AG10803 (cell line): ENCODE measurements at places on chromosomes 6 and 20.

DNA sequence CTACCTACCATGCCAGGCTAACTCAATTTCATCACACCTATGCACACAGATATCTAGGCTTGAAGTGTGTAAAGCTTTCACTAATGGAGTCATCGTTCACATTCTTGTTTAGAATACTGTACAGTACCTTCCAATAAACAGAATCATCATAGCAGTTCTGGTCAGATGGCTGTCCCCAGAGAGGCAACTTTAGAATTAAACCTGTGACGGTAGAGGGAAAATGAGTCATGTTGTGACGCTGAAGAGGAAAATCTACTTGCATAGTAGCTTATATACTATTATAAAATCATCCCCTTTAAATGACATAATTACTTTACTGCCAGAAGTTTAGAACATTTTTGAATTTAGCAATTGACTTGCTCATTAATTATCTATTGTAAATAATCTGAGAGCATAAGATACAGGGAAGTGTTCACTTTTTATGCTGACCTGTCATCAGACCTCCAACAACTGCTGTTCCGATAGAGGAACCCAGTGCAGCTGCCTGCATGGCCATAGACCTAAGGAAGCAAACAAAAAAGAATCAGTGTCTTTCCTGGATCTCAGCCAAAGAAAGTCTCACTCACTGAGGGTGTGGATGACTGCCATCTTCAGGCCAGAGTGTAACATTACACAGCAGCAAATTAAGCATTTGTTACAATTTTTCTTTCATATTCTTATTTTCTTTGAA lies 29.8 kb downstream of the RHAG start:
- DNase-seq = peak; percentile 81

DNA sequence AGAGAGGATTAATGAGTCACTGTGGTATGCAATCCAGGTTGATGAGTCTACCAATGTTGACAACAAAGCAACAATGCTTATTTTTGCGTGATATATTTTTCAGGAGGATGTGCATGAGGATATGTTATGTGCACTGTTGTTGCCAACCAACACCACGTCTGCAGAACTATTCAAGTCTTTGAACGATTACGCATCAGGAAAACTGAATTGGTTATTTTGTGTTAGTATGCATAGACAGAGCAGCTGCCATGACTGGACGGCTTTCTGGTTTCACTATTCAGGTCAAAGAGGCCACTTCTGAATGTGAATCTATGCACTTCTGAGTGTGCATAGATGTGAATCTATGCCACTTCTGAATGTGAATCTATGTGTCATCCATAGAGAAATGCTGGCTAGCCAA lies 134.0 kb upstream of the GRIK2 start:
- DNase-seq = no peak

DNA sequence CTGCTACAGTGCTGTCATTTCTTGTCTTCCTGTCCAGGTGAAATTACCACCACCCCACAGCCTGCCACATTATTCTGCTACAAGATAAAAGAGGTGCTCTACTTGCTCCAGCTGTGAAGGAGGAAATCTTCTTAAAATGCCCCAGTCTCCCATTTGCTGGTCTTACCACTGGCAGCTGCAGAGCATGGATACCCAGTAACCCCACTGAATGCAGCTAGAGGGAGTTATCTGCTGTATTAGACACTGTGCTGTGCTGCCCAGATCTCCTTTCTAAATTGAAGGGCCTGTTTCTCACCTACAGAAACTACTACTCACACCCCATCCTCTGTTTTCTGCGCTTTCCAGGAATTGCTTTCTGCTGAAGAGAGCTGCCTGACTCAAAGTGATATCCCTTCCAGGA lies 517.8 kb downstream of the PKHD1 start:
- no peak for DNase-seq

- DNase-seq = peak; percentile 54
Observed at GRCh38 chr6:49849213-49849907, 17.0 kb downstream of the CRISP1 start.

DNA sequence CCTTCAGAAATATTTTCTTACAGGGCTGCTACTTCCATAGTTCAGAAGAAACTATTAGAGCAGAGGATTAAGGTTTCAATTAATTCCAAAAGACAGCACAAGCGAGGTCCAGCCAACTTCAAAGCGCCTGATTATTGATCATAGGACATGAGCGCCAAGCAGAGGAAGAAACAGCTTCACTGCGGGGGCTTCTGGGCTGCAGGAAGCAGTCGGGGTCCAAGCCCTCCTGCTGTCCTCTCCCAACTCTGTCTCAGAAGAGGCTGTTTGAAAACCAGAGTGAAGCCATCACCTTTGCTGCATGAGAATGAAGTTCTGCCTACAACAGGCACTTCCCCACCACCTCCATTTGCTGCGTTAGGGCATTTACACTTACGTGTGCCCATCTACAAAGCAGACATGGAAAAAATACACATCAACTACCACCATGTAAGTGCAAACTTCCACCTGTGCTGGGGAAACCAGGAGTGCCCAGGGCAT lies 23.9 kb downstream of the SUMO4 start:
- DNase-seq = no peak

- no peak for DNase-seq
Observed at GRCh38 chr20:14877301-14878028, 540.1 kb upstream of the FLRT3 start.

- no peak for DNase-seq
Observed at GRCh38 chr20:5714261-5715041, 35.8 kb upstream of the SHLD1 start.

- peak; percentile 11 for DNase-seq
Observed at GRCh38 chr20:17161673-17162481, 65.0 kb upstream of the PCSK2 start.

DNA sequence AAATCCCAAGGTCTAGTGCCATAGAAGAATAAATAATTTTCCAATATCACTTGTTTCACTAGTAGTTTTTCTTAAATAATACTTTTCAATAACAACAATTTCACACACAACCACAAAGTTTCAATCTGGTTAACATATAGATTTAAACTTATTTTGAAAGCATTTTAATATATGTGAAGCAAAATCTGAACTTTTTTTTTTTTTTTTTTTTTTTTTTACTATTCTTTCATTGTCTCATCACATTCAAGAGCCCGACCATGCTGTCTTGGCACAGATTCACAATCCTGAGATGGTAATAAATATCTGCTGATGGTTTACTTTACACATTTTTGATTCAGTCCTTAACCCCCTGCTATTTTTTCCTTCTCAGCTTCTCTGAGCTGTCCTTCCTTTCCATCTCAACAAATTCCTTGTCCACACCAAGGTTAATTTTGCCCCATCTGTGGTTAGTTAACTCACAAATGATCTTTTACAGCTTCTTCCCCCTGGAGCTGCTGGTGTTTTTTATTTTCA lies 262.8 kb downstream of the TMEM242 start:
- DNase-seq = peak; percentile 47

DNA sequence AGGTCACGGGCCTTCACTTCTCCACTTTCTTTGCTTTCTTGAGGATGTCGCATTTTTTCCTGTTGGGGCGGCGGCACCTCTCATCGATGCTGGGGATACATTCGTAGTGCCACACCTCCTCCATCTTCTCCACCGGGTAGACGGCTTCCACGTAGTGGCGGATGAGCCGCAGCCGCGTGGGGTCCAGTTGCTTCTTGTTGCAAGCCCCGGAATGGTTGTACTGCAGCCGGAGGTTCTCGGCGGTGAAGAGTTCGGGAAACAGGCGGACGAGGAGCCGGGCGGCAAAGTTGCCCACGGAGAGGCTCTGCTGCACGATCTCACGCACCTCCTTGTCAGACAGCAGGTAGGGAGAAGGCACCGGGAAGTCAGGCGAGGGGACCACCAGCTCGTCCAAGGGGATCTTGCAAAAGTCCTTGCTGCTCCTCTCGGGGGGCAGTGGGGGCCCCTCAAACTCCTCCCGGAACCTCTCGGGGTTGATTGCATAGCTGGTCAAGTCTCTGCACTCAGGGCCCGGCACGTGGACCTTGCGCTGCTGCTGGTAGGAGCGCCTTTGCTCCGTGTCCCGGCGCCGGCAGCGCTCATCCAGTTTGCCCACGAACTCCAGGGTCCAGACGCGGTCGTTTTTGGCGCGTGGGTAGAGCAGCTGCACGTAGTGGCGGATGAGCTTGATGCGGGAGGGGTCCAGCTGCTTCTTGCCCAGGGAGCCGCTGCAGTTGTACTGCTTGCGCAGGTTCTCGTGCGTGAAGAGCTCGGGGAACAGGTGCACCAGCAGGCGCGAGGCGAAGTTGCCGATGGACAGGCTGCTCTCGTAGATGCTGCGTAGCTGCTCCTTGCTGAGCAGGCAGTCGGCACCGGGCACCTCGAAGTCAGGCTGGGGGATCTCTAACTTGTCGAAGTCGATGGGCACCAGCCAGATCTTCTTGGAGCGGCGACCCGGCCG lies 41.0 kb downstream of the MTRES1 start:
- DNase-seq = no peak

DNA sequence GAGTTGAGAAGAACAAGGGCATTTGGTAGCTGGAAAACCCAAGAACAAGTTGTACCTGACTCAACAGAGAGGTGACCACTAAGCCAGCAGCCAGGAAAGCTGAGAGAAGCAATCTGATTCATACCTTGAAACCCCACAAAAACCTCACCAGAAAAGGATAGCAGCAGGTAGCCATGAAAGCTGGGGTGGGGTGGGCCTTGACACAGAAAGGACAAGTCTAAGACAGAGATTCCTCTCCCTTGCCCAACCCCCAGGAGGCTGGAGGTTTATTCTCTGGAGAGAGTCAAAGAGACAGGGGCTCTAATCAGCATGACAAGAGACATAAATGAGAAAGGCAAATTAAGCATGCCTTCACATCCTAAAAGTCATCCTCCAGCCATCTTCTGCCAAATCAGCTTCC lies 151.7 kb upstream of the DST start:
- no peak for DNase-seq

- no peak for DNase-seq
Observed at GRCh38 chr20:10642856-10643559, 30.8 kb downstream of the JAG1 start.

GRCh38 chr6:139627091-139627490 lies 252.6 kb upstream of the CITED2 start:
- DNase-seq = no peak

DNA sequence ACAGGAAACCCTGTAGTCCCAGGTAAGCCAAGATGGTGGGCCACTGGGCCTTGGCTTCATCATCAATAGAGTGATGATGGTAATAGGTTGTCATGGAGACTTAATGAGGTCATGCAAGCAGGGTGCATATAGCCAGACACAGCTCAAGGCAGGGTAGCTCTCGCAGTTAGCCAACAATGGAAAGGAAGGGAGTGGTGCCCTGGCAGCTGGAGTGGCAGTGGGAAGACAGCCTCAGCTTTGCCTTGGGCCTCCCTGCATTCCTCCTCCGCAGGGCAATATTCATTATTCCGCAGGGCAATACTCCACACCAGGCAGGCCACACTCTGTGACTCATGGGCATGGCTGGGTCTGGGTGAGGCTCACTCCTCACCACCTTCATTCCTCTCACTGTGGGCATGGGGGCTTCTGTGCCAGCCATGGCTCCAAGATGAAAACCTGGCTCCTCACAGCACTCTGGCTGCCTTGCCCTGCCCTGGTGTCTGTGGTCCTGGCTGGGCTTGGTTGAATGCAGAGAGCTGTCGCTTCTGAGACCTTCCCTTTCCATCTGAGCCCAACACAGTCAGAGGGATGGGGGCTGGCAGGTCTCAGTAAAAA lies 163.1 kb upstream of the PMEPA1 start:
- no peak for DNase-seq

DNA sequence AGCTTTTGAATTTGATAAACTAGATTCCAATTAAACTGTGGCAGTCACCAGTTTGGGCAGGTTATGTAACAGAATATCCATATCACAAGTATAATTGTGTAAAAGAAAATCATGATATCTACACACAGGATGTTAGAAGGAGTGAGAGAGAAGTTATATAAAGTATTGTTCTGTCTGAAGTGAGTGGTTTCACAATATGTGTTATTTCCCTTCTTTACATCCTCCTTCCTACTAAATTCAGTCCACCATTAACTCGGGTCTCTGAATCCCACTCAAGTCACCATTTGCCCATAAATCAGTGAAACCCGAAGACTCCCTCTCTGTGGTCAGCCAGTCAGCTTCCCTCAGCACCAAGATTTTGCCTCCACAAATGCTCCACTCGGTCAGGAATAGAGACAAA lies 796 bp downstream of the HLA-DQB1 start:
- no peak for DNase-seq

DNA sequence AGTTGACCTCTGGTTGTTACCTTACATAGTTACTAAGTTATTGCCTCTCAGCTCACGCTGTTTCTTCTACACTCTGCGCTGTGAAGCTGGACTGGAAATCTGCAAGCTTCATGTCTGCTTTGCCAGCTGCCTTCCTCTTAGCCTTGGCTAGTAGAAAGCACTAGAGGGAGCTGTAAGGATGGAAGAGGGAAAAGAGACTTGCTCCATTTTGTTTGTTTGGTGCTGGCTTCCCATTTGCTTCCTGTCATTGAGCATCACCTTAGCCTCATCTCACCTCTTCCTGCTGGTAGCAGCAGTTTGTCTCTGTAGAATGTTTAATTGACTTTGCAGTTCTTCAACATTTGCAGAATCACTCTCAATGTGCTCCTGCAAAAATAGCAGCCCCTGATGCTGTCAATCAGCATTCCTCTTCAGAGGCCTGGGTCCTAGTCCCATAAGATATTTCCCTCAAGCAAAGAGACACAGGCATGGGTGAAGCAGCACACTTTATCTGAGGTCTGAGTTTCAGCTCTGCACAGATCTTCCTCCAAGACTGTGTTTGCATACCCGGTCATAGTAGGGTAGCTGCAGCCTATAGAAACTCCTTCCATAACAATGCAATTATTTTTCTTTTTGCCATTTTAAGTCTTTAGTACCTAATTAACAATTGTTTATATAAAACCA lies 302.2 kb upstream of the EPHA7 start:
- no peak for DNase-seq

- no peak for DNase-seq
Observed at GRCh38 chr20:24746351-24746685, 202.8 kb upstream of the CST7 start.

GRCh38 chr20:49872056-49872455 lies 43.3 kb downstream of the SPATA2 start:
- no peak for DNase-seq

DNA sequence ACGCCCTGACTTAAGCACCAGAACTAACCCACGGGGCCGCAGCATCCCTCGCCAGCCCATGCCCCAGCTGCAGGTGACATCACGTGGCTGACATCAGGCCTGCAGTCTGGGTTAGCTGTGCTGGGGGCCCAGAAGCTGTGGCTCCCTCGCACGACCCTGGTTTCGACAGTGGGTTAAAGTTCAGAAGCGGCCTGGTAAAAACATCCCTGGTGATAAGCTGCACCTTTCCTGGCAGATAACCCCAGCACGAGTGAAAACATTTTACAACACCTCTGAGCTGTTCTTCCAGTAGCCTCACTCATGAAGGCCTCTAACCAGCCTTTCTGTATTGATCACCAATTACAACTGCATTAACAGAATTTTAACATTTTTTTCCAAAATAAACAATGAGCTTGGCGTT lies 136.4 kb upstream of the RREB1 start:
- DNase-seq = no peak

- DNase-seq = no peak
Observed at GRCh38 chr6:162580619-162581018, 146.9 kb downstream of the PRKN start.

GRCh38 chr6:25280344-25281074 lies 1.3 kb downstream of the CARMIL1 start:
- DNase-seq = no peak

GRCh38 chr6:126180585-126180984 lies 159.3 kb upstream of the CENPW start:
- peak; percentile 70 for DNase-seq

GRCh38 chr20:17357238-17357637 lies 130.4 kb downstream of the PCSK2 start:
- DNase-seq = no peak
